ENCODE measurements at places on chromosomes 12 and 14. TPM values are rescaled to one million over a fixed set of nuclear protein-coding genes. Genes with fewer than 3 reads are reported as not detected.

HSP90AA1 gene
- total RNA-seq, result 473 TPM

RASSF8 gene
- 47.0 TPM for total RNA-seq

ARL1 gene
- total RNA-seq, result 73.3 TPM

KRT85 gene
- total RNA-seq, result not detected

PLEKHG7 gene
- not detected for total RNA-seq

KLRG1 gene
- total RNA-seq, result 7.7 TPM

NKX2-1 gene
- total RNA-seq, result not detected

DNA sequence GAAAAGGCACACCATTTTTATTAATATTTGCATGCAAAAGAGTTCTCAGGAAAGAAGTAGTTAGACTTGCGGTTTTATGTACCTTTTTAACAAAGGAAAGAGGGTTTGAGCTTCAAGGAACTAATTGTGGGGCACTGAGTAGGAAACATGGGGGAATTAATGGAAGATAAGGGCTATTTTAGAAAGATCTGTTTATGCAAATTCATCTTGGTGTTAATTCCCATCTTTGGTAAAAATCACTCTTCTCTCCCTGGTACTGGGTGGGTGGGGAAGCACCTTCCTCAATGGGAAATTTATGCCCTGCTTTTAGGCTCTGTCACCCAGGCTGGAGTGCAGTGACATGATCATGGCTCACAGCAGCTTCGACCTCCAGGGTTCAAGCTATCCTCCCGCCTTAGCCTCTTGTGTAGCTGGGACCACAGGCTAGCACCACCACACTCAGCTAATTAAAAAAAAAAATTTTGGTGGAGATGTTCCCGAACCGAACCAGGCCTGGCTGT is 30.1 kb upstream of the RESF1 start:
- no peak for DNase-seq

- DNase-seq, result no peak
Observed at GRCh38 chr12:63941879-63942278, 97.4 kb downstream of the SRGAP1 start.

DNA sequence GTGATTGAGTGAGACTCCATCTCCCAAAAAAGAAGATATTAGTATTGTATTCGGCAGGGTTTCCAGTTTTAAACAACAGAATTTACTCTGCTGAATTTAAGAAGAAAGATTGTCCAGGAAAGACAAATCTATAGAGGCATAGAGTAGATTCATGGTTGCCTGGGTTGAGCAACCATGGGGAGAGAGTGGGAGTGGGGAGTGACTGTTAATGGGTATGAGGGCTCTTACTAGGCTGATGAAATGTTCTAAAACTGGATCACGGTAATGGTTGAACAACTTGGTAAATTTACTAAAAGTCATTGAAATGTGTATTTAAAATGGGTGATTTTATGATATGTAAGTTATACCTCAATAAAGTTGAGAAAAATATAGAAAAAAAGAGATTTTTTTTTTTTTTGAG is 13.9 kb upstream of the C12orf76 start:
- no peak for DNase-seq

DNA sequence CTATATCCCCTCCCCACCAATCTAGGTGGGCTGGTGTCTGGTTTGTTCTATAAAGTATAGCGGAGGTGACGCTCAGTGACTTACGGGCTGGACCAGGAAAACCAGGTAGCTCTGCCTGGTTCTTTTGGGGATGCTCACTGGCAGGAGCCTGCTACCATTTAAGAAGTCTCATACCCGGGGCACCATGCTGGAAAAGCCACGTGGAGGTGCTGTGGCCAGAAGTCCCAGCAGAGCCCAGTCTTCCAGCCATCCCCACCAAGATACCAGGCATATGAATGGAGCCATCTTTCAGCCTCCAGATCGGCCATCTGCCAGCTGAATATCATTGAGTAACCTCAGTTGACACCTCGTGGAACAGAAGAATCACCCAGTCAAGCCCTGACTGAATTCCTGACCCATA is 87.2 kb downstream of the AACS start:
- no peak for DNase-seq

DNA sequence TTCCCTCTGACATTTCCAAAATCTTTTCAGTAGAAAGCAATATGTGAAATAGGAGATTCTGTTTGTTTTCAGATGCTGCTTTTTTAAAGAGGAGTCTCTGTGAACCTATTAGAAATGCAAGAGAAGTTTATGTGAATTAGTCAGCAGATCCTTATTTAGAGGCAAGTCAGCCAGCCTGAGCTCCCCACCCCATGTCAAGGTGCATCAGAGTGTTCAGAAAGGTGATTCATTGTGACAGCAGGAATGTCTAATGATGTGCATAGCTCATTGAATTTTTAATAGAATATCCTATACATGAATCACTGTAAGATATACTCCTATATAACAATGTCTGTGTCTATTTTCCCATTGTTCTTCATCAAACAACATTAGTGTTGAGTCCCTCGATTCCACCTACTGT is 1222.4 kb upstream of the USP15 start:
- DNase-seq, result no peak

GRCh38 chr12:42786400-42787148 is 197.0 kb upstream of the PRICKLE1 start:
- no peak for DNase-seq

- no peak for DNase-seq
Observed at GRCh38 chr12:24996102-24996797, 47.3 kb upstream of the BCAT1 start.

- DNase-seq, result no peak
Observed at GRCh38 chr12:16881986-16882570, 276.1 kb upstream of the LMO3 start.

- no peak for DNase-seq
Observed at GRCh38 chr12:69102856-69103255, 136.5 kb upstream of the CPSF6 start.

GRCh38 chr12:103848143-103848542 is 7.1 kb upstream of the NT5DC3 start:
- no peak for DNase-seq

- no peak for DNase-seq
Observed at GRCh38 chr14:103302966-103303365, 31.1 kb upstream of the EIF5 start.

GRCh38 chr12:61870658-61871484 is 389.3 kb upstream of the USP15 start:
- no peak for DNase-seq

DNA sequence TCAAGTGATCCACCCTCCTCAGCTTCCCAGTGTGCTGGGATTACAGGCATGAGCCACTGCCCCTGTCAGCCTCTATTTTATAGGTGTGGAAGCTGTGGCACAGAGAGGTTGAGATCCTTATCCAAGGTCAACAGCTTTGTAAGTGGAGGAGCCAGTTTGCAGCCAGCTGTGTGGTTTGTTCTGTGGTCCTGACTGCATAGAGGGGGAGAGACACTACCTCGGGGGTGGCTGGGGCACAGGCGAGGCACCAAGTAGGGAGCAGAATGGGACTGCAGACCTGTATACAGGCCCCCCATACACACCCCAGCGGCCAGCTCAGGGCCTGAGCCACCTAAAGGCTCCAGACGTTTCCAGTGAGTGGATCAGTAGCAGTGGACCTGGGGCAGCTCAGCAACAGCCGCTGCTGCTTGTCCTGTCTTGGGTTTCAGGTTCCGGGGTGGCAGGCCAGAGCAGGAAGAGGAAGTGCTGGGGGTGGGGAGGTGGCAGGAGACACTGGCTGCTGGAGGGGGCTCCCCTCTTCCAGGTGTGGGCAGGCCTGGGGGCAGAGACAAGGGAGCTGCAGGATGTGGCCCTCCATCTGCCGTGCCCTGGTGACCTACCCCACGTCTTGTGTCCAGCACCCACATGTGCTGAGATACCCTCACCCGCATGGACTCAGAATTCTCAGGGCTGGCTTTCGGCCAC is 11.0 kb downstream of the ORAI1 start:
- no peak for DNase-seq

GRCh38 chr12:82319276-82319675 is 38.9 kb downstream of the CCDC59 start:
- DNase-seq, result no peak
